ENCODE measurements at places on chromosomes 3 and 15.

GRCh38 chr3:193704431-193704830, 111.4 kb downstream of the OPA1 start:
- DNase-seq: no peak

DNA sequence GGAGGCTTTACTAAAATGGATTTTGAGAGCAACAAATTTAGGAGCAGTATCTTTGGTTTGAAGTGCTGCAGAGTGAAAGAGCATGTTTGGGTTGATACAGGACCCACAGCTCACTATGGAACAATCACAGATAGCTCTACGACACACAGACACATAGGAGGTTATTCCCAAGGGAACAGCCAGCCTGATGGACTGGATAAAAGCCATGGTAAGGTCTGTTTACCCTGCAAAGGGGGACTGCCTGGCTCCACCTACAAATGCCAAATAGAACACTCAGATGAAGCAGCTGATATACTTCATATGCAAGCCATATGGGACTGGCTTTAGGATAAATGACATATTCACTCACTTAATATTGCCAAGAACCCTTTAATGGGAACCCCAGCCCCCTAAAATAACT, 75.4 kb downstream of the CDC25A start:
- no peak for DNase-seq

- DNase-seq: no peak
Observed at GRCh38 chr15:48059791-48060190, 61.0 kb upstream of the SLC24A5 start.

DNA sequence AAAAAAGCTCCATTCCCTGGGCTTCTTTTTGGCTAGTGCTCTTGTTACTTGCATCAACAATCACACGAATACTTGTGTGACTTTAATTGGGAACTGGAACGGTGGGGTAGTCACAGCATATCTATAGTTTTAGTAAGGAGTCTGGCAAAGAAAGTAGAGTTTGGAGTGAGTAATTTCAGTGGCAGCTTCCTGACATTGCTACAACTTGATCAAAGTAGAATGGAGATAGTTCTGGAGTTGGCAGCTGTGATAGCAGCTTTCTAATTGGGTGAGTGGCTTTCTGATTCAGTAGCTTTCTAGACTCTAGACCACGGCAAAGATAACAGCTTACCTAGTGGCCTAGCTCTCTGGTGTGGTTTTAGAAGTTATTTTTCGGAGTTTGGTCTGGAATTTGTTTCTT, 475.0 kb downstream of the TUSC7 start:
- DNase-seq: no peak

GRCh38 chr3:184609476-184610244, 48.1 kb downstream of the EPHB3 start:
- no peak for DNase-seq

DNA sequence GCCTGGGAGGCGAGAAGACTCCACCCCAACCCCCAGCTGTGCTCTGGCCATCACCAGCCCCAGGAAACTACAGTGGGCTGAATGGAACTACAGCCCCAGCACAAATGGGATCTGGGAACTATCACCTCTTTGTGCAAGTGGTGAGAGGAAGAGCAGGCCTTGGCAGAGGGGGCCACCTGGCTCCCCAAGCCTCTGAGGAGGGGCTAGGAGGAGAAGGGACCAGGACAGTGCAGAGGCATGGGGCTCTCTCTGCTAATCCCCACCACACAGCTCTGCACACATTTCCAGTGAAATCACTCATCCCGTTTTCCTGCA, 31.6 kb downstream of the KY start:
- no peak for DNase-seq

GRCh38 chr3:67384016-67384415, 270.4 kb downstream of the SUCLG2 start:
- DNase-seq: no peak

DNA sequence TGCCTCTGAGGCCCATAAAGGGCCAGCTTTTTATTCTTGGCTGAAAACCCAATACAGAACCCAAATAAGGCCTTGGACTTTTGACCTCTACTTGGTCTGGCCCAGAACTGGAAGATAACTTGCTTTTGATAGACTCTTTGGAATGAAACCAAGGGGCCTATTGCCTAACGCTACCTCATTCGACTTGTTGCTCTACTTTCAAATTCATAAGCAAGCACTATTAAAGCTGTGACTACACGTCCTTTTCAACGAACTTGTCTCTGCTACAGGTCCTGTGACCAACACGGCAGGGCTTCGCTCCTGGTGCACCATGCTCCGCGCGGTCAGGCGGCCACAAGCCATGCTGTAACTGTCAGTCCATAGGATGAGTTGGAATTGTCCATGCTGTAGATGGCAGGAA, 385.4 kb downstream of the MFSD1 start:
- no peak for DNase-seq

DNA sequence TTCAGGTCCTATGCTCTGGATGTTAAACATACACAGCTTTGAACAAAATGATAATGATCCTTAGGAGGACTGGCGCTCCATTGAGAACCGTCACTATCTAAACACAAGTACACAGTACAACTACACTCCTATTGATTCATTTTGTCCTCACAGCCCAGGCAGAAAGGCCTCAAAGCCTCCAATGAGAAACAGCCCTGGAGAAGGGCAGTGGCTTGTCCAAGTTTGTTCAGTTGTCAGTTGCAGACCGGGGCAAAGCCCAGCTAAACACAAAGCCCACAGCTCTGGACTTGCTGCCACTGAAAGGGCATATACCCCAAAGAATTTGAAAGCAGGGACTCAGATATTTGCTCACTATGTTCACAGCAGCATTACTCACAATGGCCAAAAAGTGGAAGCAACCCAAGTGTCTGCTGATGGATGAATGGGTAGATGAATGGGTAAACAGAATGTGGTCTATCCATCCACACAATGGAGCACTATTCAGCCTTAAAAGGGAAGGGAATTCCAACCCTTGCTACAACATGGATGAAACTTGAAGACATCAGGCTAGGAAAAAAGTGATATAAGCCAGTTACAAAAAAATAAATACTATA, 34.7 kb downstream of the NUP210 start:
- no peak for DNase-seq

- DNase-seq: no peak
Observed at GRCh38 chr15:35444557-35445204, 101.3 kb downstream of the DPH6 start.

DNA sequence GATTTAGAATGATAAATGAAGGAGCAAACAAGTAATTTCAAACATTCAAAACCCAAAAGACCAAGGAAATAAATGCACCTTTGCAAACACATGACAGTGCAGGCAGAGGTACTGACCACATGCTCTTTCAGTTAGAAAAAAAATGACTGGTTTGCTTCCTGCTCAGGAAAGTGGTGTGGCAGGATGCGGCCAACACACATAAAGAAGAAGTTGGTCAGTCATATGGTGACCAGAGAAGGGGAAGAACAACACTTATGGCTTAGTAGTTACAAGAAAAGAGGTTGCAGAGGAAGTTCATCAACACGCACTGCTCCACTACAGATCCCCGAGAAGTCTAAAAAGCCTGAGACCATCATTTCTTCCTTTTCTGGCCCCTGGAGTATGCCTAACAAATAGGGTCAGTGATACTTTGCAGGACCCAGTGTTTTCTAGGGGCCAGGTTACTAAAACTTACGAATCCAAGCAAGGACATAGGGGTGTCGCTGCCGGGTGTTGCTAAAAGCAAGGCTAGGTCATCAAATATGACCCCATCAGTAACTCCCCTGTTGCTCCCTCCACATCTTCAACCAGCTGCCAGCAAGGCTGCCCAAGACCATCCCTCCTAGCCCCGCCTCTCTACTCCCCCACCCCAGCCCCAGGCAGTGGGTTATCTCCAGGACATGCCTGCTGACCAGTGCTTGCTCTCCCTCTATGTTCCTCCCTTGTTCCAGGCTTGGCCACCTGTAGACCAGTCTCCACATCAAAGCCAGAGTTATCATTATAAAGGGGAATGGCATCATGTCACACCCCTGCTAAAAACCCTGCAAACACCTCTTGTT, 11.2 kb downstream of the ATP8B4 start:
- DNase-seq: no peak

DNA sequence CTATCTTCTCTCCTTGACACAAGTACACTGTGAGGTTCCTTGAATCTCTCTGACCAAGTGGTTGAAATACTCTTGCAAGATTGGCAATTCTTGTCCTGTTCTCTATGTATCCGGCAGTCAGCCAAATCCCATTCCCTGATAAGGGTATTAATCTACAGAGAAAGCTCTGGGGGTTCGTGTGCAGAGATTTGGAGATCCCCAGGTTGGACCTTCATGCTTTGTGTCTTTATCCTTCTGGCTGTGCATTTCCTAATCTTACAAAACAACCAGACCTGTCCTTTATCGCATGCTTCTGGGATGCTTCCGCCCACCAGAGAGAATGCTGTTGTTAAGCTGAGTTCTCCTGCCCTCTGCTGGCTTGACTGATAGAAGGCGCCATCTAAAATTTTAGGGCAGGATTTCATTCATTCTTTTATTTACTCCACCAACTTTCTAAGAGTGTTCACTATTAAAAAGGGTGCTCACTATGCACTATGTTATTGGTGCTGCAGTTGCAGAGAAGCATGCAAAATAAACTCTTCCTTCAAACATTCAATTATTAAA, 8.6 kb upstream of the SST start:
- no peak for DNase-seq

- no peak for DNase-seq
Observed at GRCh38 chr3:196788528-196788927, 48.9 kb downstream of the PAK2 start.

GRCh38 chr15:92910451-92910850, 10.3 kb downstream of the CHD2 start:
- DNase-seq: no peak

DNA sequence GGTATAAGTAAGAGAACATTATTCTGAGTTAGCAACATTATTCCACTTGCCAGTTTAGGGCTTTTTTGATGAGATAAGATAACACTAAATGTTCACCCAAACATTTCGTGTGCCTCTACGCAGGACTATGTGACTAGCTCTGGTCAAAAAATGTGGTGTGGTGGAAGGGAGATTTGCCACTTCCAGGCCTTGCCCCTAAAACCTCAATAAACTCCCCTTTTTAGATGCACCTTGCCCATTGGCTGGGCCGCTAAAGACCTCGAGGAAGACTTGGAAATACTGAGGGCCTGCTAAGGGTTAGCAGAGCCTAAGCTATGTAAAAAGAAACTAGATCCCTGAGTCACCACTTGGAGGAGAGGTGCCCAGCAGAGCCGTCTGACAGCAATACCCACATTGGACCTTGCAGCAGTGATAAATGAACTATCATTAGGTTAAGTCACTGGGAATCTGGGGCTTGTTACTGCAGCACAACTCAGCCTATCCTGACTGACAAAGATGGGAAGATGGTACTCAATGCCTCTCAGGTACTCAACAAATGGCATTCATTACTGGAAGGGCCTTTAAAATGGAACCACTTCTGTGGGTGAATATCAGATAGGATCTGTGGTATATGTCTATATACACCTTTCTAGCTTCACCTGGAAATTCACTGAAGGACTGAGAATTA, 331.5 kb upstream of the TLE3 start:
- DNase-seq: no peak

DNA sequence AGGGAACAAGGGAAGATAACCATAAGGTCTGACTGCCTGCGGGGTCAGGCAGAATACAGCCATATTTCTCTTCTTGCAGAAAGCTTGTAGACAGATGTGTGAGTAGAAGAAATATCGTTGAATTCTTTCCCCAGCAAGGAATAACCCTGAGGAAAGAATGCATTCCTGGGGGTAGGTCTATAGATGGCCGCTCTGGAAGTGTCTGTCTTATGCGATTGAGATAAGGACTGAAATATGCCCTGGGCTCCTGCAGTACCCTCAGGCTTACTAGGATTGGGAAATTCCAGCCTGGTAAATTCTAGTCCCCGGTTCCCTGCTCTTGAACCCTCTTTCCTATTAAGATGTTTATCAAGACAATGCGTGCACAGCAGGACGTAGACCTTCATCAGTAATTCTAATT, 15.8 kb upstream of the SST start:
- DNase-seq: no peak

DNA sequence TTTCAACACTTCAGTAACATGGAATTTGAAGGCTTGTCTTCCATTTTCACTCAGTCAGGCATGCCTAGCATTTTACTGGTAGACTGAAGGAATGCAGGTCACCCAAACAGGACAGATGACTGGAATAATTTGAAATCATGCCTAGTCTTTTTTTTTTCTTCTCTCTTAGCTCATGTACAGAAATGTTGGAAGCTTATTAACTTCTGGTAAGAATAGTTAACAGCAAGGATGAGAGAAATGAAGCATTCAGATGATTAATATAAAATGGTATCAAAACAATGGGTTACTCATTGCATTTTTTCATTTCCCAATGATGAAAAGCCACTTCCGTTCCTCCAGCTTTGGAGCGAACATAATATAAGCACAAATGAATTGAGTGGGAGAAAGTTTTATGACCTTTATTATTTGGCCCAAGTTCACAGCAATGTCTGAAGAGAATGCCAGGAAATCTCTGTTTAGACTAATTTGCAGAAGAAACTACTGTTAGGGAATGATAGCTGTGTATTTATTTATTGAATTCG, 431.6 kb upstream of the RASGRP1 start:
- no peak for DNase-seq

DNA sequence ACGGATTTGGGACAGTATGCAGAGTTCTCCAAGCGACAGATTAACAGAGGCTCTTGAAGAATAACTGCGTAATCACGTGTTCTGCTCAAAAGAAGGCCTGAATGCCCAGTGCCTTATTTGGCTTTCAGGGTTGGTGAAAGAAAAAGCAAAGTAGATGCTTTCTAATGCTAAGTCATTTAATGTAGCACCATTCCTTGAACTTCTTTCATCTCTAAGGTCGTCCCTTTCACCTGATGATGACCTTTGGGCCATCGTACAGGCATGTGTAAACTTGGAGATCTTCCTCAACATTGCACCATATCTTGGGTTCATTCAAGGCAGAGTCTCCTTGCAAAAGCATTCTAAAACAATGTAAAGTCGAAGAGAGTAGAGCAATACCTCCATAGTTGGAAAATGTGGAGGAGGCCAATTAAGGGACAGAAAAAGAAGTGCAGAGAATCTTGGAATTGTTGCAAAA, 48.9 kb downstream of the TMEM44 start:
- DNase-seq: no peak

DNA sequence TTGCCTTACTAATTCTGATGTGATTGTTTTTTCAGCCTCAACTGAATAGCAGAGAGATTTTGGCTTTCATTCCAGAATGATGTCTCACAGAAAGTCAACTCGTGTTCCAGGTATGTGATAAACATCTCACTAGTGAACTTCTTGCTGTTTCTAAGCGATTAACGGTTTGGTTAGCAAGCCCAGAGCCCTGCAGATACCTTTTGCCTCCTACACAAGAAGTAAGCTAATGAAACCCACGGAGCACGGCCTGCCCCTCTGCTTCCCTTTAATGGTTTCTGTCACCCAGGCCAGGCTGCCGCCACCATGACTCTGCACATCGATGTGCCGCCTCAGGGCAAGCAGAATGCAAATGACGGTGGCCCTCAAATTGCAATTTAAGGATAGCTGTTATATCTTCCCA, 155.9 kb upstream of the ICE2 start:
- DNase-seq: no peak

DNA sequence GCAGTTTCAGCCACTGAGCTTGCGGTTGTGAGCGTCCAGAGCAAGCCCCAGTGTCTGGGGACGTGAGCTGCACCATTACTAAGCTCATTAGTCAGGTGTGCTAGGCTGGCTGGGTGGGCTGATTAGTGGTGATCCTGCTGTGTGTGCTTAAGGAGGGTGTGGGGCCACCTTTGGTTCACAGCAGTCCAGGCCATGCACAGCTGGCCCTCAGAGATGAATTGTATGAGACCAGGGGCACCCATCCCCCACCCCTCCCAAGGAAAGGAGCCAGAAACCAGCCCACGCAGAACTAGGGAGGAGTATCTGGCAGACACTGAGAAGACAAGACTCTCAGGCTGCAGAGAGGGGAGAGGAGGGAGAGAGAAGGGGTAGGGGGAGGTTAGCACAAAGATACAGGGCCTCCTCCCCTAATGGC, 3.8 kb downstream of the TYRO3 start:
- no peak for DNase-seq
